CD4-positive, CD25-positive, alpha-beta regulatory T cell (primary cell): ENCODE measurements at places on chromosomes 4 and X. TPM values are rescaled to one million over a fixed set of nuclear protein-coding genes. Genes with fewer than 3 reads are reported as not detected.

The MAGEA8 gene
- not detected for total RNA-seq

DNA sequence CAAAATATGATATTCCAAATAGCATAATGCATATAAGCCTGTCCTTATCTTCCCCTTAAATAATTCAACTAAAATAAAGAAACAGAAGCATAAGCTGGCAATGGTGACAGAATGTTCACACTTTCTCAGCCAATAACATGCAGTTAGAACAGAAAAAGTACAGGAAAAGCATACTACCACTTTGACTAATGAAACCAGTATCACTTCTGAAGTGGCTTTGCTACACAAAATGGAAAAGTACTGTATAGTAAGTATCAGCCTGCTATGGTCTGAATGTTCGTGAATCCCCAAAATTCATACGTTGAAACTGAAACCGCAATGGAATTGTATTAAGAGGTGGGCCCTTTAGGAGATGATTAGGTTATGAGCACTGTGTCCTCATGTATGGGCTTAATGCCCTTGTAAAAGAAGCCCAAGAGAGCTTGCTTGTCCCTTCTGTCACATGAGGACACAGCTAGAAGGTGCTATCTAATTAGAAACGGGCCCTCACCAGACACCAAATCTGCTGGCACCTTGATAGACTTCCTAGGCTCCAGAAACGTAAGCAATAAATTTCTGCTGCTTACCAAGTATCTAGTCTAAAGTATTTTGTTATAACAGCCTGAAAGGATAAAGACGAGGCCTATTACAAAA is 102.6 kb downstream of the PRDM5 start:
- no peaks in the 10 kb centered on the region for H3K27me3 ChIP-seq
- peak; percentile 11 for DNase-seq
- H3K36me3 ChIP-seq, result no peaks in the 10 kb centered on the region
- no peak overlapping the region for H3K4me3 ChIP-seq

GRCh38 chr4:47010912-47011446 is 17.6 kb upstream of the GABRA4 start:
- H3K27me3 ChIP-seq, result no peaks in the 10 kb centered on the region
- DNase-seq, result peak; percentile 32
- H3K4me1 ChIP-seq, result no peaks in the 10 kb centered on the region
- H3K27ac ChIP-seq, result peak overlapping the region; percentile 60
- H3K4me3 ChIP-seq, result peak overlapping the region; percentile 81

DNA sequence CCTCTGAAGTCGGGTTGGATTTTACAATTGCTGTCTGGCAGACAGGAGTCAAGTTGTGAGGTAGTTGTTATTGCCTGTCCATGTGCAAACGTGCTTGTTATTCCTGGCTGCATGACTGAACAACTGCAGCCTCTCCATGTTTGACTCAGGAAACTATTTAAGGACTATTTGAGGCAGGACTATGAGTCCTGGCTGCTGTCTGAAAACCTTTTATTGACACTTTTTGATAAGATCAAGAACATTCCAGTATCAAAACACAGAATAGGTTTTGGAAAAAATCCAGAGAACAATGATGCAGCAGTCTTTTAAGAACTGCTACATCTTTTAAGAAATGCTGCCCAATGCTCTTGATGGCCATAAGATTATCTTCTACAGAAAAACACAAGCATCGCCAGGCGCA is 10.0 kb upstream of the SPRY1 start:
- no peaks in the 10 kb centered on the region for H3K4me1 ChIP-seq
- no peaks in the 10 kb centered on the region for H3K27me3 ChIP-seq
- H3K36me3 ChIP-seq, result no peaks in the 10 kb centered on the region
- no peak for DNase-seq

- no peaks in the 10 kb centered on the region for H3K36me3 ChIP-seq
- peaks cover 9% of the 10 kb centered on the region for H3K27me3 ChIP-seq
- no peak for DNase-seq
- H3K4me3 ChIP-seq, result no peak overlapping the region
- peaks cover 6% of the 10 kb centered on the region for H3K4me1 ChIP-seq
Observed at GRCh38 chr4:119310826-119311225, 11.1 kb downstream of the FABP2 start.

DNA sequence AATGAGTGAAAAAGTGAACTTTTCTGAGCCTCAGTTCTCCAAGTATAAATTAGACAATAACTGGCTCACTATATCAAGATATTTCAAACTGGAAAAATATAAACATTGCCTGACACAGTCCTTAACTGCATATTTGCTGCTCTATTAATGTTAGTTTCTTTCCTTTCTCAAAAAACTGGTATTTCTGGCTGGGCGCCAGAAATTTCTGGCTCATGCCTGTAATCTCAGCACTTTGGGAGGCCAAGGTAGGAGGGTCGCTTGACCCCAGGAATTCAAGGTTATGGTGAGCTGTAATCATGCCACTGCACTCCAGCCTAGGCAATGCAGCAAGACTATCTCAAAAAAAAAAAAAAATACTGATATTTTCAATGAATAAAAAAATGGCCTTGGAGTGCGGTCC is 227.0 kb downstream of the MAGEB17 start:
- H3K36me3 ChIP-seq, result no peaks in the 10 kb centered on the region
- DNase-seq, result no peak
- no peak overlapping the region for H3K27ac ChIP-seq
- H3K4me3 ChIP-seq, result no peak overlapping the region

GRCh38 chrX:155333544-155334100 is 792 bp downstream of the CLIC2 start:
- H3K36me3 ChIP-seq, result no peaks in the 10 kb centered on the region
- H3K4me1 ChIP-seq, result no peaks in the 10 kb centered on the region
- no peaks in the 10 kb centered on the region for H3K27me3 ChIP-seq

- peaks cover 31% of the 10 kb centered on the region for H3K4me1 ChIP-seq
- H3K4me3 ChIP-seq, result peak overlapping the region; percentile 33
- H3K27me3 ChIP-seq, result no peaks in the 10 kb centered on the region
Observed at GRCh38 chr4:184459413-184459812, 14.9 kb downstream of the IRF2 start.

DNA sequence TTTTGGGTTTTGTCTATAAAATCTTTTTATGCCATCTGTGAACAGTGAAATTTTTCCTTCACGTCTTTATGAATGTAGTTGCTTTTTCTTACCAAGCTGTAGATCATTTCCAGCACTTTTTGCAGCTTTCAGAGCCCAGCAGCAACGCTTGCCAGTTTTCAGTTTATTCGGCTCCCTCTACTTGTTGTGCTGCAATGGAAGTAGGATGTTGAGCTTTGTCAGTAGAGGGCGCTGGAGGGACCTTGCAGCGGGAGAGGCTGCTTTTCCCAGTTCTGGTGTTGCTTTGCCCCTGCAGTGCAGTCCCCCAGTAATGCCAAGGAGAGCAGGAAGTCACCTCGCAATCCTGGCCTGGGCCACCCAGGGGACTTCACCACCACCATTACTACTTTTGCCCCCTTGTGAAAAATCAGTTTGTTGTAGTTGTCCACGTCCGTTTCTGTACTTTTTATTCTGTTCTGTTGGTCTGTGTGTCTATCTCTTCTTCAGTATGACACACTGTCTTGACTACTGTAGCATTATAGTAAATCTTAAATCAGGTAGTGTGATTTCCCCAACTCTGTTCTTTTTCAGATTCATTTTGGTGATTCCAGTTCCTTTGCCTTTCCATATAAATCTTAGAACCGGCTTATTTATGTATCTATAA is 21.8 kb downstream of the CMC4 start:
- H3K36me3 ChIP-seq, result peaks cover 16% of the 10 kb centered on the region
- no peaks in the 10 kb centered on the region for H3K4me1 ChIP-seq
- no peak overlapping the region for H3K27ac ChIP-seq
- peak; percentile 18 for DNase-seq
- H3K27me3 ChIP-seq, result no peaks in the 10 kb centered on the region
- no peak overlapping the region for H3K4me3 ChIP-seq

- H3K27ac ChIP-seq, result no peak overlapping the region
- no peaks in the 10 kb centered on the region for H3K27me3 ChIP-seq
- H3K4me3 ChIP-seq, result no peak overlapping the region
- no peak for DNase-seq
Observed at GRCh38 chr4:94508806-94509205, 57.1 kb downstream of the PDLIM5 start.

DNA sequence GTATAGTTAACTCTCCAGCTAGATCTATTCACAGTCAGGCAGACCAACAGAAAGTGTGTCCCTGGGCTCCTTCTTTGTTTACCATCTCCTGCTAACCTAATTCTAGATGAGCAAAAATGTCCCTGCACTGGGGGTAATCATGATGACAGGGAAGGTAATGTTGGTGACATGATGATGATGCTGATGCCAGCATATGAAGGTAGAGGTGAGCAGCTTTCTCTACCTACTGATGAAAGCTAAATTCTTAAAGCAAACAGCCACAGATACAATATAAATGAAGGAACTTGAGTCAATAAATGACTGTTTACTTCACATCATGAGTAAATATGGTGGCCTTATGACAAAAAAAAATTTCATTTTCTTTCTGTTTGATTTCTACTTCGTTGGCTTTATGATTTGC is 78.5 kb downstream of the NKX6-1 start:
- no peak for DNase-seq
- H3K27me3 ChIP-seq, result no peaks in the 10 kb centered on the region
- no peaks in the 10 kb centered on the region for H3K4me1 ChIP-seq
- H3K27ac ChIP-seq, result no peak overlapping the region
- no peaks in the 10 kb centered on the region for H3K36me3 ChIP-seq

- no peaks in the 10 kb centered on the region for H3K4me1 ChIP-seq
- DNase-seq, result no peak
- H3K27ac ChIP-seq, result no peak overlapping the region
- no peaks in the 10 kb centered on the region for H3K27me3 ChIP-seq
- H3K36me3 ChIP-seq, result no peaks in the 10 kb centered on the region
Observed at GRCh38 chr4:147011411-147011810, 65.7 kb upstream of the TTC29 start.

The DNAJB14 gene
- total RNA-seq, result 66.1 TPM

DNA sequence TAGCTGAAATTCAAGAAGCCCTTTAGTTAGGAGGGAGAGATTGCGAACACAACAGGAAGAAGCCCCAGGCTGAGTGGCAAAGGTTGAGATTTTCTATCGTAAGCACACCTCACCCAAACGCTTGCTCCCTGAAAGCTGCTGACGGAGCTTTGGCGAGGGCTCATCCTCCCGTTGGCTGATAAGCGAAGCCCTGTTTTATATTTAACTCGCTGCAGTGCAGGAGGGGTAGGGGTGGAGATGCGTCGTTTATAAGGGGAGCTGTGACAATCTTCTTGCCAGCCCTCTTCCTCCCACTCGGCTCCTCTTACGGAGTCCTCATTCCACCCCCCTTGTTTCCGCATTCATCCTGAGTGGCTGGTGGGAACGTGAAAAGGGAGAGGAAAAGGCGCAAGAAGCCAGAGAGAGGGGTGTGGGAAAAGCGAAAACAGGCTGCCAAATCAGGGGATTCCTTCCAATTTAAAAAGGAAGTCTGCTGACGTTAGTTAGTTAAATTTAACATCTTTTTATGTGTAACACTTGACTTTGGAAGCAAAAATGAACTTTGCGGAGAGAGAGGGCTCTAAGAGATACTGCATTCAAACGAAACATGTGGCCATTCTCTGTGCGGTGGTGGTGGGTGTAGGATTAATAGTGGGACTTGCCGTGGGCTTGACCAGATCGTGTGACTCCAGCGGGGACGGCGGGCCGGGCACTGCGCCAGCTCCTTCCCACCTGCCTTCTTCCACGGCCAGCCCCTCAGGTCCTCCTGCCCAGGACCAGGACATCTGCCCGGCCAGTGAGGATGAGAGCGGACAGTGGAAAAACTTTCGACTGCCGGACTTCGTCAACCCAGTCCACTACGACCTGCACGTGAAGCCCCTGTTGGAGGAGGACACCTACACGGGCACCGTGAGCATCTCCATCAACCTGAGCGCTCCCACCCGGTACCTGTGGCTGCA is at the start of gene ENPEP:
Gene ENPEP (plus strand): TSS at position 275 of the 938 bp plus-strand sequence. CDS start 260 bp downstream, at position 535.
- no peak for DNase-seq
- H3K27ac ChIP-seq, result no peak within 1 kb of the TSS
- H3K36me3 ChIP-seq, result no peaks in the 10 kb centered on the region
- no peaks in the 10 kb centered on the region for H3K4me1 ChIP-seq
- H3K4me3 ChIP-seq, result no peak within 1 kb of the TSS
- H3K27me3 ChIP-seq, result no peaks in the 10 kb centered on the region

DNA sequence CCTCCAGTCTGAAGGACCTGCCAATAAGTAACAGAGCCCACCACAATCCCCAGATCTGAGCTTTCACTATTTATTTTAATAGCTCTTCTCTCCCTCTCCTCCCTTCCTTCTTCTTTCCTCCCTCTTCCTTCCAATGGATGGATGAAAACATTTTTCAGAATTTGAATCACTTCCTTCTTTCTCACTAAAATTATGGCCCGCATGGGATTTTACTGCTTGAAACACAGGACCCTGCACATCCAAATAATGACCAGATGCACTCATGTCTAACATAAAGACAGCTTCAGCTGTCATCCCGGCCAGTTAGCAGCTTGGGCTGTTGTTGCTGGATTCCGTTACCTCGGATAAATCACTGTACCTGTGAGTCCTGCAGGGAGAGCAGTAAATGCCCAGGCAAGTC is 5.4 kb upstream of the PHEX start:
- H3K4me3 ChIP-seq, result no peak overlapping the region
- no peak overlapping the region for H3K27ac ChIP-seq
- H3K36me3 ChIP-seq, result no peaks in the 10 kb centered on the region

- no peak overlapping the region for H3K27ac ChIP-seq
- DNase-seq, result no peak
- H3K4me3 ChIP-seq, result no peak overlapping the region
- no peaks in the 10 kb centered on the region for H3K27me3 ChIP-seq
Observed at GRCh38 chrX:68942840-68943239, 114.0 kb downstream of the EFNB1 start.

The MMRN1 gene
- total RNA-seq, result 2.0 TPM

GRCh38 chrX:153595859-153596857 is 2.8 kb downstream of the CCNQ start:
- no peaks in the 10 kb centered on the region for H3K27me3 ChIP-seq
- H3K4me1 ChIP-seq, result peaks cover 18% of the 10 kb centered on the region
- H3K36me3 ChIP-seq, result peaks cover 32% of the 10 kb centered on the region
- H3K27ac ChIP-seq, result no peak overlapping the region

The XAGE2 gene
- not detected for total RNA-seq
